ENCODE measurements at places on chromosomes 3 and 15.

DNA sequence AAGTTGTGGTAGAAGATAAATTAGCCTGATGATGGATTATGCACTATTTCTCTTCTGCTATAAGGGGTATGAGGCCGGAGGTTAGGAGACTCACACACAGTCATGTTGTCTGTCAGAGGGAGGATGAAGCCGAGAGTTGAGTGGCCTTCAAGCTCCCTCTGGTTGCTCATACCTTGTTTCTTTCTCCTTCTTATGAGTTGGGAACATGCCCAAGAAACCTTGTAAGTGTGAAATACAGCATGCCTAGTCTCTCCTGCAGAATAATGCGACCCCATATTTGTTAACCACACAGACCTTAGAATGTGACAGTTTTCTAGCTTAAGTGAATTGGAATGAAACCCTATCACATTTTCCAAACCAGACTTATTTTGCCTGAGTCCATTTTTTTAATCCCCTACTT is 366.7 kb downstream of the PTPRG start:
- no peak for DNase-seq

DNA sequence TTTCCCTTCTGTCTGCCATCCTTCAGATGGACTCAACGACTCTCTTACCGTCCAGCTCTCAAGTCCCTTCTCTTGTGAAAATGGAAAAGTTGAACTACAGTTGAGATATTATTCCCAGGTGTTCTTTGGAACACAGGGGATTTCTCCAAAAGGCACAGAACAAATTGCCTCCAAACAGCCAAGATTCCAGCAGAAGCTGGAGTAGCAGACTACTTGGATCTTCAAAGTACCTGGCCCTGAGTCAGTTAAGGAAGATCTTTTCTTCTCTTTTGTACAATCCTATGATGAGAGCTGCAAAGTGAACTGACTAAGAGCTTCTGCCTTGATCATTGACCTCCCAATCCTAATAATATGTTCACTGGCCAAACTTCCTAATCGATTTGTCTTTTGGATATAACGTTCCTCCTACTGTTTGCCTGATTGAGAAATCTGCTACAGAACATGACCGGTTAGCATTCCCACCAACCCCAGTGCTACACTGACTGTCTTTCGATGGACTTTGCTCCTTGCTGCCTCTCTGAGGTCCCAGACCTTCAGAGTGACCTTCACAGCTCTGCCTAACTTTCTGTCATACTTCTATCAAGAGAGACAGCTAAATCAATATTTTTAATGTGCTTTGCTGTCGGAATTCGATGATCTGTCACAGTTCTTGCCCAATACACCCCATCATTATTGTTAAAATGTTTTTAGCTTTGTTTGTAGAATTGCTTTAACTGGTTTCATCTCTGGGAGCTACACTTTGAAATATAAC is 21.9 kb downstream of the PAQR9 start:
- no peak for DNase-seq

GRCh38 chr15:77839970-77840905 is 207.5 kb upstream of the LINGO1 start:
- DNase-seq: no peak

DNA sequence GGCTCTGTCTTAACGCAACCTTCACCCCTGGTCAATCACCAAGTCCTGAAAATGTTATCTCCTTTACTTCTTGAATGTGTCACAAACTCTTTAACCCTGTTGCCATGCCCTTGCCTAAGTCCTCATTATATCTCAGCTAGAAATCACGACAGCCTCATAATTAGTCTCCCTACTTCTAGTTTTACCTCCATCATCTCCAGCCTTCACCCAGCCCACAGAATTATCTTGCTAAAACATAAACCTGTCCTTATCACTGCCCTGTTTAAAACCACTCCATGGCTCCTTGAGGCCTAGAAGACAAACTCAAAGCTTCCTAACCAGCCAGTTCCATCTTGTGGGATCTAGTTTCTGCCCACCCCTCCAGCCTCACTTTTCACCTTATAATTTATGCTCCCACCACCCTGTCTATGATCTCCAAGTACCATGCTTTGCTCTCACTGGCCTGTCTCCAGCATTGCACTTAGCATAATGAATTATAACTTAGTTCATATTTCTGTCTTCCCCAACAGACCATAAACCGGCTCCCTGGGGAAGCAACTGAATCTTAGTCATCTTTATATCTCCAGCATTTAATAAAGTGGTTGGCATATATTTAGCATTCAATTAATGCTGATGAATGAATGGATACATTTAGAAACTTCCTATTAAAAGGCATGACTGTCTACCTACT is 39.2 kb downstream of the GPR176 start:
- no peak for DNase-seq

- no peak for DNase-seq
Observed at GRCh38 chr3:13149330-13150108, 76.3 kb upstream of the IQSEC1 start.

DNA sequence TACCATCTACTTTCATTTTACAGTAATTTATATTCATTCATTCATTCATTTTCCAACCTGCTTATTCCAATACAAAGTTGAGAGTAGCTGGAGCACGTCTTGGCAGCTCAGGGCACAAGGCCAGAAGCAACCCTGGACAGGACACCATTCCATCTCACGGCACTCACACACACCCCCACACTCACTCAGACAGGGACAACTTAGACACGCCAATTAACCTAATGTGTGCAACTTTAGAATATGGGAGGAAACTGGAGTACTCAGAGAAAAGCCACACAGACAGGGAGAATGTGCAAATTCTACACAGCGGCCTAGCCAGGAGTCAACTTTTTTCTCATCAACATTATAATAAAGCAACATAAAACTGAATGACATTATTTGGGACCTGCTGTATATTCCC is 46.7 kb downstream of the IGF2BP2 start:
- DNase-seq: no peak

DNA sequence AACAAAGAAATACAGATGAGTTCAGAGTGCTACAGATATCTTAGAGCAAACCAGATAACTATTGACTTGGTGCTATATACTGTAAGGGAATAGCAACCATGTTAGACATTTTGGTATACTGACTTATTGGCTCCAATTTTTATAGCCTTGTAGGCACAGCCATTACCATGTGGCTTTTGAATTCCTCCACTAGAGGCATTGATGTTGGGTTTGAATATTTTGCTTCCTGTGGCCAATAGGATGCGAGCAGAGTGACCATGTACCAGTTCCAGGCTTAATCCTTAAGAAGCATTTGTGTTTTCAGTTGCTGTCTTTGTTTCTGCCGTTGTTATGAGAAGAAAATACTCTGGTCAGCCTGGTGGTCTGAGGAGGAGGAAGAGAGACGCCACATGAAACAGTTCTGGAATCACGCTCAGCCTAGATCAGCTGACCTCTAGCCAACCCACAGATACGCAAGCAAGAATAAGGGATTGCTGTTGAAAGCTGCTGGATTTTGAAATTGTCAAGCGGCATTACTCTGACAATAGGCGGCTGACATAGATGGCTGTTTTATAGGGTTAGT is 109.4 kb upstream of the TNIK start:
- DNase-seq: no peak

- no peak for DNase-seq
Observed at GRCh38 chr3:145490088-145491048, 670.6 kb downstream of the PLOD2 start.

- no peak for DNase-seq
Observed at GRCh38 chr3:9020426-9020825, 57.2 kb upstream of the RAD18 start.

DNA sequence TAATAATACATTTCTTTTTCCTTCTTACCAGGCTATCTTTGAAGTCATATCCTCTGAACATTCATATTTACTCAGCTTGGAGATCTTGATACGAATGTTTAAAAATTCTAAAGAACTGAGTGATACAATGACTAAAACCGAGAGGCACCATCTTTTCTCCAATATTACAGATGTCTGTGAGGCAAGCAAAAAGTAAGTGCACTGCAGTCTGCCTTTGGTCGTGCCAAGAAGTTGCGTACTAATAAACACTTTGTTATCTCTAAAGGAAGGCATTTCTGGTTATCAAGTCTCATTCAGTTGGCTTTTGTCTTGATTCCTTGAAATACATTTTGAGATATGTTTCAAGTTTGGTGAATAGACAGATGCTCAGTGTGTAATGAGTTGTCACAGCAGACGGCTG is 31.6 kb downstream of the ARHGEF26 start:
- DNase-seq: no peak

- DNase-seq: no peak
Observed at GRCh38 chr15:50350621-50351020, 4.4 kb downstream of the GABPB1 start.

- no peak for DNase-seq
Observed at GRCh38 chr3:170437696-170438407, 19.2 kb downstream of the CLDN11 start.

- no peak for DNase-seq
Observed at GRCh38 chr3:36959821-36960220, 15.0 kb upstream of the TRANK1 start.

- peak; percentile 14 for DNase-seq
Observed at GRCh38 chr3:172675441-172676193, 35.2 kb downstream of the NCEH1 start.

DNA sequence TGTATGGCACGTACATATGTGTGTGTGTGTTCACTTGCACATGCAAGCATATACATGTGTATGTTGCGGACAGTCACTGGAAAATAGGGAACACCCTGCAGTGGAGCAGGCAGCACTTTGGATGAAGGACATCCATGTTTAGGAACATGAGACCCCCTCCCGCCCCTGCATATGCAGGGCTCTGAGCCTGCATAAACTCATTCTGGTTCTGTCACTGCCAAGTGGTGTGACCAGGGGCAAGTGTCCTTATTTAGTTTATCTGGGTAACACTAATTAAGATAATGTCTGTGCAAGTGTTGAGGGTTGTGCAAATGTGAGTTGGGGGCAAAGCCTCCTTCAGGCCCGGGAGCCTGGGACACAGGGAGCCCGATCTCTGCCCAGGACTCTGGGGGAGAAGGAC is 105.7 kb downstream of the CORO2B start:
- no peak for DNase-seq

GRCh38 chr3:73868688-73869315 is 244.1 kb upstream of the PDZRN3 start:
- DNase-seq: no peak

GRCh38 chr3:11668243-11669235 is 24.8 kb upstream of the VGLL4 start:
- no peak for DNase-seq

GRCh38 chr15:76057332-76058000 is 2.3 kb upstream of the TMEM266 start:
- DNase-seq: no peak

DNA sequence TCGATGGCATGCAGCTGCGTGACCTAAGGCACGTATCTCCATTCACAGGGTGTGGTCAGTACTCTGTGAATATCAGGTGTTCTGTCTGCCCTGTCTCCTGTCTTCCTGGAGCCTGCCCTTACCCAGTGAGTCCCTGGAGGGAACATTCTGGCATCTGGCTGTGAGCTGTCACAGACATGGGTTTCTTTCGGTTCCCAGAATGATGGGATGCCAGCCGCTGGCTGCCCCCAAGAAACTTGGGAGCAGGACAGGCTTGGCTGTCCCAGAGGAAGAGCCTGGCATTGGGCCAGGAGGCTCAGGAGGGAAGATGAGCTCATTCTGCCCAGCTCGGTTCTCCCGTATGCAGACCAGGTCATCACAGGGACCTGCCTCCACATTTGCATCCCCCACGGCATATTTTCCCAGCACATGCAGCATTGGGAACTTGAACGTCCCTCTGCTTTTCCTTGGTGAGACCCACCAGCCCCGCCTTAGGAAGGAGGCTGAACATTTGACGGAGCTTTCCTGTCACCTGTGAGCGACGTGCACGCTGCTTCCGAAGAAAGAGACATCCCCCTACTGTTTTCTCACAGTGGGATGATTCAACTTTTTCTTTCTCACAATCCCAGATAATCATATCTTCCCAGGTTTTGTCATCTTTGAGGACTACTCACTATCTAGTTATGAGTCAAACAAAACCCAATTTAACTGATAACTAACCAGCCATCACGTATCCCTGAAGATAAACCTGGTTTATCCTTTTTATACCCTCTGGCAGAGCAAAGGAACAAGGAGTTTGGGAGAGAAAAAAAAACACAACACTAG is 22.0 kb upstream of the PGPEP1L start:
- no peak for DNase-seq

DNA sequence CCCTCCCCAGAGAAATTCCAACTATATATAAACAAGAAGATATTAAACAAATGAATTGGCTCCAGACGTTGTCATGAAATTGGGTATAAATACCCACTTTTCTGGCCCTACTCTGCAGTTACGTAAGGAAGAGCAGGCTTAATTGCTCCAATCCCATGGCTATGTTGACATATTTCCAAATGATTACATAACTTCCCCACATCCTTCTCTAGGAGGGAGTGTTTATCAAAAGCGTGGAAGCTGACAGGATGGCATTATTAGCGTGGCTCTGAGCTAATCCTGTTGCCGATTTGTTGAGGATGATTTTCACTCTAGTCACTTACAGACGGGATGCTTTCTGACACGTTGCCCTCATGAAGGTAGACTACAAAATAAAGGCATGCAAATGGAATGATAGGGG is 347.5 kb upstream of the TMCO5A start:
- DNase-seq: no peak

DNA sequence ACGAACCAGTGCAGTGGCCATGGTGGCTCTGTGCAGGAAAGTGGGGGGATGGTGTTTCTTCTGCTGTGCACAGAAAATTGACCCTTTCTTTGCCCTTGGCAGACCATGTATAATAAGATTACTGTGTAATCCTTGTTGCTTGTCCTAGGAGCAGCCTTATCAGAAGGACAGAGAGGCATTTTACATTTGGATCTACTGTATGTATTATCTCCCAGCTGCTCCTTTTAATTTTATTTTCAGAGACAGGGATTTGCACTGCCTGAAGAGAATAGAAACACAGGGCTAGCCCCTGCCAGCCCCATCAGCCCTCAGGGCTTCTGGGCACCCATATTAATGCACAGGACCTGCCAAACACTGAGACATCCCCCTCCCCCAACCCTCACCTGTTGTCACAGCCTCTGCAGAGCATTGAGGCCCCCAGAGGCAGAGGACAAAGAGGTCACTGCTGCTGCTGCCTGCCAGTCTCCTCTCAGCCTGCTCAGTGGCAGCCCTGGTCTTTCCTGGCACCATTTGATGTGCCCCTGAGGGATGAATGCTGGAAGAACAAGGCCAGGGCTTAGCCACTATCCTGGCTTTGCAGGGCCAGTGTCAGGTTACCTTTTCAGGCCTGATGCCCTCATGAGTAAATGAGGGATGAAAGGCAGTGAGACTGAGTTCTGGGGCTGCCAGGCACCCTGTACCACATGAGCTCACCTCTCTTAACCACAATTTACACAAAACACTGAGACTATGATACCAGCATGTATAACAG is 533.4 kb downstream of the NTRK3 start:
- DNase-seq: no peak

- peak; percentile 56 for DNase-seq
Observed at GRCh38 chr3:160413613-160414248, 14.3 kb downstream of the SMC4 start.

DNA sequence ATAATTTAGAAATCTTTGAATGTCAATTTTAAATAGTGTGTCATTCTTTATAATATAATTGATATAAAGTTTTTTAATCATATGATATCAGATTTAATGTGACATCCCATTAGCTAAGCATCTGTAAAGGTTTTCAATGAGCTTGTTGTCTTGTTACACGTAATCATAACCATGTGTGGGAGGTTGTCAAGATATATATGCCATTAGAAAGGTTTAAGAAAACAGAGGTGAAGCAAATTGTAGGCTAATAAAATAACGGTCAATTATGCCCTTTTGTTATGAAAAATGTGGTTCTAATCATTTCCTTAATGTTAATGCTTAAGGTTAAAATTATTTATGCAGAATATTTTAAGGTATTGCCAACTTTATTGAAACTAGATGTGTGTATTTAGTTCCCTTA is 56.3 kb downstream of the RSRC1 start:
- DNase-seq: no peak
